ENCODE measurements at places on chromosomes 5 and 9.
A peak's percentile ranks its signal among the peaks of the same experiment; 100 is the strongest.

DNA sequence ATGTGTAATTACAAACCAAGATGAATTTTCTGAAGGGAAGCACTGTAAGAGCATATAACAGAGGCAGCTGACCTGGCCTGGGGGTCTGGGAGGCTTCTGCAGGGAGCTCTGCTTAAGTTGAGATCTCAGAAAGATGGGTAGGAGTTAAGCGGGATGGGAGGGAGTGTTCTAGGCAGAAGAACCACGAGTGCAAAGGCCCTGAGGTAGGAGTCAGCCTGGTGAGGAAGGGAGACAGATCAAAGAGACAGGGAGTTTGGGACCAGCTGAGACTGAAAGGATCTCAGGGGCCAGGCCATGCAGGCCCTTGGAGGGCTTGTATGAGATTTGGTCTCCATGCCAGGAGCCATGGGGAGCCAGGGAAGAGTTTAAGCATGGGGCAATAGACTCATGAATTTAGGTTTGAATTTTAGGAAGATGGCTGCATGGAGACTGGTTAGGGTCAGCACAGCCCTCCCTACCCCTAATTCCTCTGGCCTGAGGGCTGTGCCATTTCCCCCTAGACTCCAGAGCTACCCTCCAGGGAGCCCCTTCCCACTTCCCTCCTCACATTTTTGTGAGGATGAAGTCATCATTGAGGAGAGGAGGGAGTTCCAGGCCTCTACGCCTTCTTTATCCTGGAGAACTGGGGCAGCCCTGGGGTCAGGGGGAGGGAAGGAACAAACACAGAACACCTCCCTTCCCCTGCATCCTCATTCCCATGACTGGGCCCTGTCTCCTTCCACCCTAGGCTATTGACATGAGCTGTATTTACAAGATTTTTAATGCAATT is 4.8 kb upstream of the ARAP3 start:
- no peak for DNase-seq

- DNase-seq, result no peak
Observed at GRCh38 chr5:143434261-143435209, 31.0 kb upstream of the NR3C1 start.

GRCh38 chr5:57953792-57954191 is 471.2 kb upstream of the ACTBL2 start:
- peak; percentile 41 for DNase-seq

DNA sequence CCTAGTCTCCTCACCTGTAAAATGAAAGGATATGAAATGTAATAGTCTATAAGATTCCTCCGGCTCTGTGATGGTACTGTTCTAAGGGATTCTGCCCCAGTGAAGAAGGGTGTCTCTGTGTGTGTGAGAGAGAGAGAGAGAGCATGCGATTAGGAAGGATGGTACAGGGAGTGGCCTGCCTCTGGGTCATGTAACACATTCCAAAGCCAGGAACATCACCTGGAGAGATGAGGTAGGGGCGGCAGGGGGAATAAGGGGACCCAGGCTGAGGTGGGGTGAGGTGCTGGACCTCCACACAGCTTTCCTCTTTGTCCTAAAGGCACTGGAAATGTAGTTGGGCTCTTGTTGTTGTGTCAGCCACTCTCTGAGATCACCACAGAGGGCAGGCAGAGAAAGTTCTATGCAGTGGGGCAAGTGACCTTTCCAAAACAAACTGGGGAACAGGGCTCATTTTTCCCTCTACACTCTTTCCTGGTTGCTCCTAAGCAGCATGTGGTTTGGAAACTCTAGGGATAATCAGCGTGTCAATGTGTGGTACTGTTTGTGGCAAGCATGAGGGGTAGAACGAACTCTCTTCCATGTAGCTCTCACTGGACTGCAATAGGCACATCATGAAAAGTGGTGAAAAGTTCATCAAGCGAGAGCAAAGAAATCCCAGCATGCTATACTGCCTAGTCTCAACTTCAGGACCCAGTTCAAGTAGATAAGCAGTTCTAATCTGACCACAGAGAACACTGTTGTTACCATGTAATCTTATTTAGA is 65.0 kb downstream of the SEMA6A start:
- DNase-seq, result no peak

DNA sequence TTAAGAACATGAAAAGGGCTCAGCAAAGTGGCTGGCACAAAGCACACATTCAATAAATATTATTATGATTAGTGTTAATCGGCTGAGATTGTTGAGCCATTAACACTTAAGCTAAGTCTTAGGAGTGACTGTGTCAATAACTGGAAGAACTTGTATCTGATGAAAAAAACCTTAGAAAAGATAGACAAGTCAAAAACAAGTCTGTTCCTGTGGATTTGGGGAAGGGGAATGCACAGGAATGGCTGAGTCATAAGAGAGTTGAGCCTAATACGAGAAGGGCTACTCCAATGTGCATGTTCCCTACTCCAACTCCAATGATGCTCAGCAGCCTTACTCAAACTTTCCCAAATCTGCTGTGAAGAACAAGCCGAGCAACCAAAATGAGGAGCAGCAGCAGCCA is 53.9 kb downstream of the MED27 start:
- DNase-seq, result no peak

GRCh38 chr5:157713830-157714595 is 17.2 kb upstream of the THG1L start:
- DNase-seq, result no peak

DNA sequence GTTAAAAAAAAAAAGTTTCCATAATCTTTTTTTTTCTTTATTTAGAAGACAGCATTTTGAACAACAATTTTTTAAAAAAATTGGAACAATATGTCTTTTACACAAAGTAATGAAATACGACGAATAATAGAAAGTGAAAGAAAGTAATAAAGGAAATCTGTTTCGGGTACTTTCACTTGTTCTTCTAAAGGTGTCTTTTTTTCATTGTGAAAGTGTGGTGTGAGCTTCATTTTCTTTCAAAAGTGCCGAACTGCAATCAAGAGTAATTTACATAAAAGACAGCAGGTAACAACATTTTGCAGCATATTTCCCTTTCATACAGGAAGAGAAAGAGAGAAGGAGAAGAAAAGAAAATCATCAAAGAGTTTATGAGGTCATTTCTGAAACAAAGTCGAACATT is 159.7 kb upstream of the CDH12 start:
- DNase-seq, result peak; percentile 1

DNA sequence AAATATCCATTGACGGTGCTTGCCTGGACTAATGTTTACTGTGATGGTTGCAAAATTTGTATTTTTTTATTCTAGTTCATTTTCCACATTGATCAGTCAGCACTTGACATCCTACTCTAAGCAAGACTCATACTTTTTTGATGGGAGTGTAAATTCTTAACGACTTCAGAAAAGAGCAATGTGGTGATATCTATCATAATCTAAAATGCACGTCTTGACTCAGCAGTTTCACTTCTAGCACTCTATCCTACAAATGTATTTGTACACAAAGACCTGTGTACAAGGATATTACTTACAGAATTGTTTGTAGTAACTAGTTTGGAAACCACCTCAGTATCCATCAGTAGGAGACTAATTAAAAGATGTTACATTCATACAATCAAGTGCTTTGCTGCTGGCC is 24.0 kb downstream of the NAA35 start:
- no peak for DNase-seq

GRCh38 chr9:113636165-113636564 is 172.6 kb downstream of the RGS3 start:
- DNase-seq, result no peak

DNA sequence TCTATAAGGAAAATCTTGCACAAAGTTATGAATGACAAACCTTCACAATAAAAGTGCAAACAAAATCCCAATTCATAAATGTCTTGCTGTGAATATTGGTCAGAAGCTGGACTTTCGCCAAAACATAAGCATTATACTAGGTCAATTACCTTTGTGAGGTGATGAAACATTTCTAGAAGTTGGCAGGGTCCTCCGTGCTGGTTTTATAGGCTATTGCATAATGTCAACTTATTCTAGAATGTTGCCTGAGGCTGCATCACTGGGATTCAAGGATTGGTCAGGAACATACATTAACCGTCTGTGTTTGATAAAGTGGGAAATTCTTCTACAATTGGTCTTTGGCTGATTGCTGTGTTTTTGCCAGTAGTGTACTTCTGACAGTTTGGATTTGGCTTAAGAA is 49.8 kb upstream of the PALM2AKAP2 start:
- no peak for DNase-seq

DNA sequence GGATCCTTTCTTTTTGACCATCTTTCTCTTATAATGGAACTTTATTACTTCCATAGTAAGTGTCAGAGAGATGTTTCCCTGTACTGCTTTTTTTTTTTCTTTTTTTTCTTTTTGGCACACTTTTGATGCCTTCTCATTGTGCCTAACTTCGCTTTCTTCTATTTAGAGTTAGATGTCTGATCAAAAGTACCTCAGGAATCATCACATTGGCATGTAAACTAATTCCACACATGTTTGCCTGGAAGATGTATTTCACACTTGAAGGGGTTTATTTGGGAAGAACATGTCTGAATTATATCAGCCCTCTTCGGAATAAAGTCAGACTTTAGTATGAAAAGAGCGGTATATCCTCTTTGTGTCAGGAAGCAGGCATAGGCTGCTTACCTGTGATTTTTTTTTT is 35.1 kb downstream of the SMARCA2 start:
- DNase-seq, result no peak
